Vagina (tissue), 2 donors: ENCODE measurements at places on chromosomes 5 and 9. TPM values are rescaled to one million over a fixed set of nuclear protein-coding genes. Genes with fewer than 3 reads are reported as not detected.
A peak's percentile ranks its signal among the peaks of the same experiment; 100 is the strongest.

GRCh38 chr5:17217493-17218352, at the start of gene BASP1:
Gene BASP1, plus strand, starts transcription at chr5:17217631. Its CDS starts 57,586 bp downstream, at chr5:17275217.
- H3K27me3 ChIP-seq: no peaks in the 10 kb centered on the region
- peak within 1 kb of the TSS; percentile 63 for H3K4me3 ChIP-seq
- H3K4me1 ChIP-seq: peaks cover 16% of the 10 kb centered on the region
- no peaks in the 10 kb centered on the region for H3K36me3 ChIP-seq
- H3K27ac ChIP-seq: peak within 1 kb of the TSS; percentile 77

GRCh38 chr5:5313101-5313635, 109.3 kb upstream of the ICE1 start:
- H3K36me3 ChIP-seq: no peaks in the 10 kb centered on the region
- DNase-seq: no peak
- no peaks in the 10 kb centered on the region for H3K27me3 ChIP-seq

DNA sequence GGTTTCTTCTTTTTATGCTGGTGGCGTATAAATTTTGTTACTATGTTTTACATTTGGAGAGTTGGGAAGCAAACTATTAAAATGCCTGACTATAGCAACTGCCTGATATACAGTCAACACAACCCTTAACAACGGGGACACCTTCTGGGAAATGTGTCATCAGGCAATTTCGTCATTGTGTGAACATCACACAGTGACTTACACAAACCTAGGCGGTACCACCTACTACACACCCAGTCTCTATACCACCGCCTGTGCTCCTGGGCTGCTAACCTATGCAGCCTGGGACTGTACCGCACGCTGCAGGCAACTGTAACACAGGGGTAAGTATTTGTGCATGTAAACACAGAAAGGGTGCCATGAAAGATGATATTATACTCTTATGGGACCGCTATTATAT, 1.3 kb upstream of the CDHR2 start:
- H3K27me3 ChIP-seq: no peaks in the 10 kb centered on the region
- no peaks in the 10 kb centered on the region for H3K36me3 ChIP-seq
- no peak overlapping the region for H3K27ac ChIP-seq
- DNase-seq: no peak
- H3K4me1 ChIP-seq: peaks cover 6% of the 10 kb centered on the region

DNA sequence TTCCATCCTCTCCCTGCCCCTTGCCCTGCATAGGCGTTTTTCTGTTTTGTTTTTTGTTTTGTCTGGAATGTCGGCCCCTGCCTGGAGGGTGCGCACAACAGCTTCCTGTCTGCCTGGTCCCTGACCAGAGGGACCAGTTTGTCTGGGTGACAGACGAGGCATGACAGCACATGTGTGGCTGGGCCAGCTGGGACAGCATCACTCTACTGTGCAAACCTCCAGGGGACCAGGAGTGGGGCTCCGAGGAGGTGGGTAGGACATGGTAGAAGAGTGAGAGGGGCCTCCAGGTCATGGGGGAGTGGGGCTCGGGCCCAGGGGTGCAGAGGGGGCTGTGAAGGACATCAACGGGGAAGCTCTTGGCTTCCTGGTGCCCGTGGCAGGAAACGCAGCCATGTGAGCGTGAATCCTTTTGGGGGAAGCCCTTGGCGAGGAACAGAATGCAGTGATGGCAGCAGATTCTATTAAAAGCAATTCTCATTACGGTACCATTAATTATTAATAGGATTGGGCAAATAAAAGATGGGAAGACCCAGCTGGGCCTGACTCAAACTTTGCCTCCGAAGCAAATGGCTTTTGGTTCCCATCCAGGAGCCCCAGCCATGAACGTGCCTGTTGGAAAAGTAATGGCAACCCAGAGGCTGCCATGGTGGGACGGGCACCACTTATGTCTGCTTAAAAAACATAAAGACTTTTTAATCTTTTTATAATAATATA, 184.4 kb upstream of the IER5L start:
- no peak overlapping the region for H3K27ac ChIP-seq
- no peaks in the 10 kb centered on the region for H3K4me1 ChIP-seq
- no peak overlapping the region for H3K4me3 ChIP-seq
- no peaks in the 10 kb centered on the region for H3K36me3 ChIP-seq
- no peak for DNase-seq

DNA sequence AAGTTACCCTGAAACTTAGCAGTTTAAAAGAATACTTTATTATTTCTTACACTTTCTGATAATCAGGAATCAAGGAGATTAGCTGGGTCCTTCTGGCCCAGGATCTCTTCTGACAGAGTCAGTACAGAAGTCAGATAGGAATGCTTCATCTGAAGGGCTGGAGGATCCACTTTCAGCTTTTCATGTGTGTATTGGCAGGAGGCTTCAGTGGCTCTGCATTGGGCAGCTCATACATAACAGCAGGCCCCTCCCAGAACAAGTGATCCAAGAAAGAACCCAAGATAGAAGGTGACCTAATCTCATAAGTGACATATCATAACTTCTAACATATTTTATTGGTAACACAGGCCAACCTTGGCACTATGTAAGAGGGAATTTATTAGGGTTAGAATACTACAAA, 258.4 kb downstream of the HCN1 start:
- no peaks in the 10 kb centered on the region for H3K27me3 ChIP-seq
- no peak overlapping the region for H3K4me3 ChIP-seq
- H3K4me1 ChIP-seq: no peaks in the 10 kb centered on the region
- no peak for DNase-seq
- H3K27ac ChIP-seq: no peak overlapping the region

DNA sequence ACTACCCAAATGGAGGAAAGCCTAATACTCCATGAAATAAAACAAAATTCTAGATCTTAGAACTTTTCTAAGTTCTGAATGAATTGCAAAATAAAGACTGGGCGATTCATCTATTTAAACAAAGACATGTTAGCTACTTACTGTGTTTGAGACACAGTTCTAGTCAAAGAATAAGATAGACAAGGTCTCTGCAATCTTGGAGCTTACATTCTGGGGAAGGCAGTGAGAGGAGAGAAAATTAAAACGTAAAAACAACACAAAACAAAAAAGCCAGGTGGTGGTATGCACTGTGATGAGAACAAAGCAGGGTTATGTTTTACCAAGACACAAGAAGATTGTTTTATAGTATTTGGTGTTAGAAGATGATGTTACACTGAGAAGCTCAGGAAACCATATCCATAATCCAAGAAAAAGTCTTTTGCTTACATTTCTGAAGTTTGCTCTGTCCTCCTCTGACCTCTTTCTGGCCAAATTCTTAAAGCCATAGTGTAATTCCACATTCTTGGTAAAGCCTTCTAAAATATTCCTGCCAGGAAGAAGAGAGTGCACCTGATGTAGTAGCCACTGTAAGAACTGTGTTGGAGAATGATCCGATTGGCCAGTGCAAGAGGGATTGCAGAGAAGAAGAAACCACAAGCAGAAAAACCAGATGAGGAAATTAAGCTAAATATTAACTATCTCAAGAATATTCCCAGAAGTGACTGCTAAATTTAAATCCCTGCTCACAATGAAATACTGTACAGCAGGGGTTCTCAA, 218.4 kb downstream of the PCSK1 start:
- H3K27me3 ChIP-seq: no peaks in the 10 kb centered on the region
- H3K4me1 ChIP-seq: no peaks in the 10 kb centered on the region
- no peak for DNase-seq
- no peak overlapping the region for H3K4me3 ChIP-seq
- H3K36me3 ChIP-seq: no peaks in the 10 kb centered on the region

The TOPORS gene
- total RNA-seq: 18.4 TPM
